ENCODE measurements at places on chromosomes 1 and 21. TPM values are rescaled to one million over a fixed set of nuclear protein-coding genes. Genes with fewer than 3 reads are reported as not detected.

GRCh38 chr1:36174713-36175112, 18.8 kb downstream of the MAP7D1 start:
- peaks cover 61% of the 10 kb centered on the region for H3K36me3 ChIP-seq
- no peak overlapping the region for H3K4me3 ChIP-seq
- no peaks in the 10 kb centered on the region for H3K27me3 ChIP-seq
- peaks cover 4% of the 10 kb centered on the region for H3K4me1 ChIP-seq
- DNase-seq = no peak
- no peak overlapping the region for H3K27ac ChIP-seq

GRCh38 chr1:47409311-47410067, 6.6 kb upstream of the FOXE3 start:
- peaks cover 19% of the 10 kb centered on the region for H3K27me3 ChIP-seq
- no peak for DNase-seq
- H3K27ac ChIP-seq = no peak overlapping the region
- H3K4me1 ChIP-seq = no peaks in the 10 kb centered on the region

DNA sequence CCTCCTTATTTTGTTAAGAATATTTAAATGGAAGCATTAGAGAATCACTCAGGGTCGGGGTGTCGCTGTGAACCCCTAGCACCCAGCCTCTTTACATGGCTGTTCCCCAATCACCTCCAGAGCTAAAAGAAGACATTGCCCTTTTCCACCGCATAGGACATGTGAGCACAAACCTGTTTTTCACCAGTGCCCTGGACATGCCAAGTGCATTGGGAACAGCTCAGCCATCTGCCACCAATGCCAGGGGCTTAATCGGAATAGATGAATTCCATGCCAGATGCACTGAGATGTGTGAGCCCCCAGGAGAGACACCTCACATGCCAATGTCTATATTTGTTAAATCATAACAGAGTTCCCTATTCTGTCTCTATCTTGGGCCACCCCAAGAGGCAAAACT, 33.3 kb downstream of the EIF2D start:
- H3K27me3 ChIP-seq = no peaks in the 10 kb centered on the region
- H3K4me3 ChIP-seq = peak overlapping the region; percentile 72
- peaks cover 99% of the 10 kb centered on the region for H3K4me1 ChIP-seq
- DNase-seq = no peak
- peaks cover 78% of the 10 kb centered on the region for H3K36me3 ChIP-seq

- no peaks in the 10 kb centered on the region for H3K4me1 ChIP-seq
- no peaks in the 10 kb centered on the region for H3K36me3 ChIP-seq
- no peak overlapping the region for H3K4me3 ChIP-seq
- no peak for DNase-seq
- H3K27me3 ChIP-seq = peaks cover 3% of the 10 kb centered on the region
- H3K27ac ChIP-seq = no peak overlapping the region
Observed at GRCh38 chr1:17338706-17339493, 30.9 kb downstream of the PADI4 start.

DNA sequence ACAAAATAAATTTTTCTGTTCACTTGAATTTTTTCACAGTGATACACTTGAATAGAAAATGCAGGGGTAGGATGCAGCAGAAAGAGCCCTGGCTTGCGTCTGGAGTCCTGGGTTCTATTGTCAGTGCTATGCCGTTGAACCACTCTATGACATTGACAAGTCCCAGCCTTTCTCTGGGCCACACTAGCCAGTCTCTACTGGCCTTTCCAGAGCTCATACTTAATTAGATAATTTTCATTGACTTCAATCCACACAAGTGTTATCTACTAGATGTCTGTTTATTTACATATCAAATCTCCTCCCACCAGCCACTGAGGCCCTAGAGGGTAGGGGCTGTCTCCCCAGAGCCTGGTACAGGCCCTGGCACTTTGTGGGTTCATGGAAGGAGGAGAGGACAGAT, 15.5 kb upstream of the CELA3B start:
- no peak for DNase-seq
- no peaks in the 10 kb centered on the region for H3K36me3 ChIP-seq
- H3K4me3 ChIP-seq = no peak overlapping the region
- H3K27ac ChIP-seq = no peak overlapping the region

DNA sequence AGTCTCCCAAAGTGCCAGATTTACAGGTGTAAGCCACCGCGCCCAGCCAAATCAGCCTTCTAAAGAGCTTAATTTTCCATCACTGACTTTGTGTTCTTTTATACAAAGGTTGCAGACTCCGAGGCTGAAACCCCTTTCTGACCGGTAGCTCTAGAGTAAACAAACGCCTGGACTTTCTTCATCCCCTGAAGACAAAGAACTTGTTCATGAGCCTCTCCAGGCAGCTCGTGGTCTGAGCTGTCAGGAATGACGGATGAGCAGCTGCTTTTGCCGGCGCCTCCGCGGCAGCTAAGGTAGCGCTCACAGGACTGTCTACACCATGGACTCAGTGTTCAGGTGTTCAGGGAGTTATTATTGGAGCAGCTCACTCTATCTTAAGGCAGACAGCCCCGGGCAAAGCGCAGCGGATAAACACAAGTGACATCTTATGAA, 128.5 kb upstream of the ERRFI1 start:
- DNase-seq = no peak
- no peak overlapping the region for H3K27ac ChIP-seq
- no peaks in the 10 kb centered on the region for H3K27me3 ChIP-seq
- no peak overlapping the region for H3K4me3 ChIP-seq
- peaks cover 9% of the 10 kb centered on the region for H3K36me3 ChIP-seq
- peaks cover 32% of the 10 kb centered on the region for H3K4me1 ChIP-seq

DNA sequence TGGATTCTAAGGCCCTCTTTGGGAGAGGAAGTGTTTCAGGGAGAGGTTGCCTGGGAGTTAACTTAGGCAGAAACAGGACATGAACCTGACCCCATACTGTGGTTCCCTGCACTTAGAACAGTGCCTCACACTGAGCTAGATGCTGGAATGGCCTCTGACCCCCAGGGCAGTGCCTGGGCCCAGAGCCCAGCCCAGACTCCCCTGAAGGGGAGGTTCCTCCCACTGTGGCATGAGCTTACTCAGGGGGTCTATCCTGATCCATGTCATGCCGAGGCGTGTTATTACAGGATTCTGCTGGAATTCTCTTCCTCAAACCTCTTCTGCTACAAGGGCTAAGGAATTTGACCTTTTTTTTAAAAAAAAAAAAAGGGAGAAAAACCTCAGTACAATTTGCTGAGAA, 72.2 kb downstream of the MRPL37 start:
- no peak for DNase-seq
- H3K4me1 ChIP-seq = peaks cover 11% of the 10 kb centered on the region
- no peak overlapping the region for H3K4me3 ChIP-seq

- no peak for DNase-seq
- H3K4me1 ChIP-seq = peaks cover 2% of the 10 kb centered on the region
- H3K27me3 ChIP-seq = no peaks in the 10 kb centered on the region
- no peak overlapping the region for H3K4me3 ChIP-seq
Observed at GRCh38 chr1:61461406-61462384, 263.2 kb downstream of the TM2D1 start.

- peak overlapping the region; percentile 32 for H3K27ac ChIP-seq
- no peak overlapping the region for H3K4me3 ChIP-seq
- DNase-seq = no peak
- peaks cover 79% of the 10 kb centered on the region for H3K36me3 ChIP-seq
Observed at GRCh38 chr1:184882957-184883815, 91.1 kb downstream of the NIBAN1 start.

Gene CA6
- 0.18 TPM for total RNA-seq

Gene FCRL4
- not detected for total RNA-seq

Gene LCA5L
- not detected for total RNA-seq

Gene HECTD3
- 43.5 TPM for total RNA-seq
